ENCODE measurements at places on chromosomes 5 and 9.

DNA sequence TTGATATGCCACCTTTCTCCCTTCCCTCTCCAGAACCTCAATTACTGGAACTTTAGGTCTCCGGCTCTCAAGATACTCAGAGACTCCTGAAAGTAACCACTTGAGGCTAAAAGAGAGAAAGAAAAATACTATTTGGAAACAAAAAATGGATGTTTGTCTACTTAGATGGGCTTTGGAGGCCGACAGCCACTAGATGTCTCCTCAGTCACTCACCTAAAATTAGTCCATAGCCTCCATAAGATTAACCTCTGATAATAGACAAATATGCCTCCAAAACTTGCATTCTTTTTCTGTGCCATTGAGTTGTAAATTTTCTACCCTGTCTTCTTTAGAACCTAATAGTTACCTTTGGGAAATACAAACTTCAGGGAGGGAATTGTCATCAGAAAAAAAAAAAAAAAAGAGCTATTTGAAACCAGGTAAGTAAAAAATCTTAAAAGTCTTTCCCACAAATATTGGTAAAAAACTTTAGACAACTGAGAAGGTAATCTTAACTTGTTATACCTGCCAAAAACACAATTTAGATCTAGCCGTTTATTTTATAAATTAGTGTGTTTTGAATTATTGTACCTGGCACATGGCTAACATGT is 11.2 kb upstream of the PCDH1 start:
- peak; percentile 43 for DNase-seq

GRCh38 chr9:109182940-109183798 is 16.1 kb upstream of the FRRS1L start:
- DNase-seq: peak; percentile 13

- DNase-seq: no peak
These were observed 33.1 kb downstream of the CRB2 start for GRCh38 chr9:123389070-123389469.

GRCh38 chr9:109141375-109141774 is 21.6 kb upstream of the TMEM245 start:
- no peak for DNase-seq

DNA sequence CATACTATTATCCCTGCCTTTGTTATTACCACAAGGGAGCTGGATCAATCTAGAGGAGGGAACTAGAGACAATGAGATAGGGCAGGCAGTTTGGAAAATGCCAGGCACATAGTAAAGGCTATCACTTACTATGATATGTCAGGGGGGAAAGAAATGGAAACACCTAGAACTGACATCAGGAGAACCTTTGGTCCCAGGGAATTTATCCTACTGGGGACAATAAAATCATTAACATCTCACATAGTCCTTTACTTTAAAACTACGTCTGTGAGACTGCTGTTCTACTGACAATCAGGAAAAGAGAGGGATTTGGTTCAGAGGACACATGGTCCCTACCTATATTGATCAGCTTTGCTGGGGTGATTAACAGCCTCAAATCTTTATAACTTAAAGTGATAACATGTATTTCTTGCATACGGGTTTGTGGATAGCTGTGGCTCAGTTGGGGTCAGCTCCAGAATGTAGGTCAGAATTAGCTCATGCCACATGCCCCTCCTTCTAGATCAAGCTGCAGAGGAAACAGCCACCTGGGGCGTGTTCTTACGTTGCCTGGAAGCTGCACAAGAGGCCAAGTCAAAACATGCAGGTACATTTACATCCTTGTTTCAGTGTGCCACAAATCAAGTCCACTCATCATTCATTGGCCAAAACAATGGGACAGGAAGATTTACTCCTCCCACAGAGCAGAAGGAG is 43.9 kb upstream of the ALDOB start:
- no peak for DNase-seq

DNA sequence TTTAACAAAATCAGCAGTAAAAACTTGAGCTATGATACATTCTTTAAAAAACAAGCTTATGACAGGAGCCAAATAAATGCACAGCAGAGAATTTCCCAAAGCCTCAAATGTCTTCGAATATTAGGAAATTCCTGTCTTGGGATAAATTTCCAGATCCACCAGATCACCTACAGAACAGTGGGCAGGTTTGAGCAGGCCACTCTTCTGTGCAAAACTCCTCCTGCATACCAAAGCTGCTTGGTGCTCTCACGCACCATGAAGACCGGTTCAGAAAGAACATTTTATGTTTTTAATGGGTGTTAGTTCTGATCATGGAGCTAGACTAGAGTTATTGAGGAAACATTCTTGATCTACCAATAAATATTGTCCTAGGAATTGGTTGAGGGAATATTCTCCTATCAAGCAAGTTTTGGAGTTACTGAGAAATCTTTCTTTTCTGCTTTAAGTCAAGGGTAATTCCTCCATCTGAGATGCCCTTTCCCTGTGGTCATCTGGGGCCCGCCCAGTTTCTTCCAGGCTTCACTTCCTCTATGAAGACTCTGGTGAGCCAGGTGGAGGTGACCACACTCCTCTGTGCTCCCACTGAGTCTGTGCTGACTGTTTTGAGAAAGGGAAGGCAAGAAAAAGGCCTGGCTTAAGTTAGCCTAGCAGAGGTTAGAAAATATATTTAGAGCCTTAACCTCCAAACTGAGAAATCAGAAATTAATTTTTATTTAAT is 17.9 kb downstream of the TNFSF15 start:
- DNase-seq: no peak

DNA sequence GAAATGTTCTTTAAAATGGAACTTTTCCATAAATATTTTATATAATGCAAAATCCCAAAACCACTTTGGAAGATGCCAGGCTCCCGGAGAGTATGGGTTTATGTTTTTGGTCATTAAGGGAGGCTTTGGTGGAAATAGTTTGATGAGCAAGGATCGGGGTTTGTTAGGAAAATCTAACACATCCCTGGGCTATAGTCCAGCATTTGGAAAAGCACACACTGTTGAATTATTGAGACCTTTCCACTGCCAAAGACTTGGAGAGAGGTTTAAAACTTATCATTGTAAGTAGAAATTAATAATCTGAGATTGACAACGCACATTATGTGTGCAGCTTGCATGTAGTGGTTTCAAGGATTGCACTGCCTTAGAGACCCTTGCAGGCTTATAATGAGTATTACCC is 156.3 kb downstream of the PARP8 start:
- no peak for DNase-seq

DNA sequence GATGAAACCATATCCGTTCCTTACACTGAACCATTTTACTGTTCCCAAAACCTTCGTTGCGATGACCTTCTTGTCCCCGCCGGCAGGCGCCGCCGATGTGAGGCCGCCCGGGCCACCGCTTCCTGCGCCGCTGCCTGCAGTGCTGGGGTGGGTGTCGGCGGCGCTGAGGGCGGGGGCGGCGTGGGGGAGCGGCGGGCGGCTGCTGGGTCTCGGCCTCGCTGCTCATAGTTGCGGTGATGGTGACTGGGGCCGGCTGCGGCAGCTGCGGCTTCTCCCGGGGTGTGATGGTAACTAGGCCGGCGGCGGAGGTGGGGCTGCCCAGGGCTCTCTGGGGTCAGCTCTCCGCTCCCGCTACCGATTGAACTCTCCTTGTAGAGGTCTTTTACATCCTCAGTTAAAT is 14.1 kb upstream of the OR2S2 start:
- DNase-seq: no peak

DNA sequence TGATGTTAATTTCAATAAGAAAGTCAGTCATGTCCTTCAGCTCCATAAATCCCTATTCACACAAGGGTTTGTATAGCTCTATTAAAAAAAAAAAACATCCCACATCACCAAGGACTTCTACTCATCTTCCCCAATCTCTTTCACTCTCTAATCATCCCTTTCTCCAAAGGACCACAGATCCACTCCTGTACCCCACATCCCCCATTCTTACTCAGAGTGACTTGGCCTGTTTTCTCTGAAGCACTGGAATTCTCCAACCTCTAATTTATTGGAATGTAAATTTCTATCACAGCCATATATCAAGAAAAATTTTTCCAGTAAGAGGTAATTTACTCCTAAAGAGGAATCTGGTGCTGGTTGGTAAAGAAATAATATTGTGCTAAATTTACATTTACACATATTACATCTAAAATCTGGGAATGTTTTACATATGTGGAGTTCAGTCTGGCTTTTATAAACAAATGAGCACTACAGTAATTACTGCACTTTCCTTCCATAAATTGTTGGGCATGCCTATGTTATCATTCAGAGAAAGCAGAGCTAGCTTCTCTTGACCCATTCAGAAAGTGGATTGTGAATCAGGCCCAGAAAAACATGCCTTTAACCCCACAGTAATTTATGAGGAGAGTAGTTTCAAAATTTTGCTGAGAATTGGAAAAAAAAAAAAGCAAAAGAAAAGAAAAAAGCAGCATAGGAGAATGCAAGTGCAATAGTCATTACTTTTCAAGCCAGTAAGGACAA is 399.5 kb upstream of the TNC start:
- DNase-seq: no peak

DNA sequence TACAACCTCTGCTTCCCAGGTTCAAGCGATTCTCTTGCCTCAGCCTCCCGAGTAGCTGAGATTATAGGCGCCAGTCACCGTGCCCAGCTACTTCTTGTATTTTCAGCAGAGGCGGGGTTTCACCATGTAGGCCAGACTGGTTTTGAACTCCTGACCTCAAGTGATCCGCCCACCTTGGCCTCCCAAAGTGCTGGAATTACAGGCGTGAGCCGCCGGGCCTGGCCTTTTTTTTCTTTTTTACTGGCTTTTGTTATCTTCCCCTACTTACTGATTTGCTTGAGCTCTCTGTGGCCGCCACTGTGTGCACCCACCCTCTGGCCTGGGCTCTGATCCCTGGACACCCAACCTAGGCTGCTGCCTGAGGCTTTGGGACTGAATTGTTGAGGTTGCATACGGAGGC is 60.3 kb downstream of the ANKRD33B start:
- no peak for DNase-seq

GRCh38 chr5:151130922-151131891 is 26.4 kb downstream of the ANXA6 start:
- no peak for DNase-seq

DNA sequence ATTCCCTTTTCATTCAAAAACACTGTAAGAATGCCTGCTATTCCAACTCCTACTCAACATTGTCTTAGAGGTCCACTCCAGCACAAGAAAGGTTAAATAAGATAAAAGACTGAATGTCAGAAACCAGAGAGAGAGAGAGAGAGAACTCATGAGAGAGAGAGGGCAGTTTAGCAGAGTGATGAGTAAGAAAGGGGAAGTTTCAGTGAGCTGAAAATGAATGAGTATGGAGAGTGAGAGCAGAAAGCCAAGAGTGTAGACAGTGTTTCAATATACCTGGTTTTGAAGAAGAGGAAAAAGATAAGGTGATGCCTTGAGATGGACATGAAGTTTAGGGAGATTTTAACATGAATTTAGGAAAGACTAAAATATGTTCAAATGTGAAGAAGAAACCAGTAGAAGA is 528.0 kb upstream of the SEMA6A start:
- DNase-seq: no peak

DNA sequence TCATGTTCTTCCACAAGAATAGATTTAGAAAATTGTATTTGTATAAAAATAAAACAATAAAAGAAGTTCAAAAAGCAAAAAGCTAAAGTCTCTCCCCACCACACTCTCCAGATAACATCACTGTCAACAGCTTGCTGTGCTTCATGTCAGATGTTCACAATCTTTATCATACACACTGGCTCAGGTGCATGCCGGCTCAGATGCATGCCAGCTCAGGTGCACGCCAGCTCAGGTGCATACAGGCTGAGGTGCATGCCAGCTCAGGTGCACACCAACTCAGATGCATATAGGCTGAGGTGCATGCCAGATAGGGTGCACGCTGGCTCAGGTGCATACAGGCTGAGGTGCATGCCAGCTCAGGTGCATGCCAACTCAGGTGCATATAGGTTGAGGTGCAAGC is 26.5 kb downstream of the SEMA4D start:
- no peak for DNase-seq

GRCh38 chr9:38134611-38135237 is 65.7 kb upstream of the SHB start:
- DNase-seq: no peak

DNA sequence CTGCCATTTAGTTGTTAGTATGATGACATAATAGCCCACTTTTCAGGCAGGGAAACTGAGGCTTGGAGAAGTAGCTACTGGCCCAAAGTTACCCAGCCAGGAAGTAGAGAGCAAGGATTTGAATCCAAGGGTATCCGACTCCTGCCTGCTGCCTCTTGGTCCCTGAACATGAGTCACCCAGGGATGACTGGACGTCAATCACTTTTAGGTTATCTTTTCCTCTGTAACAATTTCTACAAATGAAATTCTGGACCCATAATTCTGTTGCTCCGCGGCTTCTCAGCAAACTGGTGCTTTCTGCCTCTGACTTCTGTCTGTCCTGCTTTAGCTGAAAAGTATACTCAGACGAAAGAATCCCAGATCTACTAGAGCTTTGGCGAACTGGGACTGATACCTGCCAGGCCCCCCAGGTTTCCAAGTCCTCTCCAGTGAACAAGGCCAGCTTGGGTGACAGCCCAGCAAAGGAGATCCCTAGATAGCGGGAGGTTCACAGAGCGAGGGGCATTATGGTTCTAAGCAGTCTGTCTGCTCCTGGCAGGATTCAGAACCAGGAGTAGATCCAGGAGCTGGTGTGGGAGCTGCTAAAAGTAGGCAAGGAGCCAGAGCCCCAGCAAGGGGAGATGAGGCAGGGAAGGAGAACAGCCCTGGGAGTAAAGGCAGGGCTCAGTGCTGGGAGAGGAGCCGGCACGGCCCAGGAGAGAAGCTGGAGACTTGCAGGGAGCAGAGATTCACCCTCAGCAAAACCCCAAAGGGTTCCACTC is 20.6 kb downstream of the OLFML2A start:
- no peak for DNase-seq

DNA sequence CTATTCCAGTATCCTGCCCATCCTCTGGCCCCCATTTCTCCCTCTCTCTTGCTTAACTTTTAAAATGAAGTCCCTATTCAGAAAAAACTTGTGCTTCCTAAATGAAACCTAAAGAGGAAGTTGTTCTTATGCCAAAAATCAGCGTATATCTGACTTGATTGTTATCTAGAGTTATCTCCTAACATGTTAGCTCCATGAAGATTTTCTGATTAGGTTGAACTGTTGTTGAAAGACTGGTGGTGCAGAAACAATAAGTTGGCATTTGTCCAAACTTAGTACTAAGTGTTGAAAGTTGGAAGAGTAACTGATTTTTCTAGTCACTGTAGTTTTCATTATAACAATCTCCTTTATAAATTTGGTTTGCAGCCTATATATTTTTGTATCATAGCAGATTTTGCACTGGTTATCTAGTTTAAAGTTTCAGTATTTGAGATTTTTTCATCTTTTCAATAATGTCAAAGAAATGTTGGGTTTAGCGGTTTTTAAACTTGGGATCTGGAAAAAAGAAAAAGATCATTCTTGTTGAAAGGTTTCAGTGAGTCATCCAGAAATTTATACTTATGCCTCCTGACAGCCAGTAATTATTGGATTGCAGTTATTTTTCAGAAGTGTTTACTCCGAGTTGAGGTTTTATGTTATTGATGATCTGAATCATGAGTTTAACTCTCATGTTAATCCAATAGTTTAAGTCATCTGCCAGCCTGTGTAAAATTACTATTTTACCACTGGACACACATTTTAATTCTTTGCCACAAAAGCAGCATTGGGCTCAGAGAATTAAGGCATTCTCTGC is 60.6 kb downstream of the PAM start:
- DNase-seq: no peak

GRCh38 chr9:113462781-113463286 is 693 bp upstream of the RGS3 start:
- DNase-seq: no peak

- DNase-seq: no peak
These were observed 69.1 kb downstream of the ADAMTS2 start for GRCh38 chr5:179275941-179276837.

GRCh38 chr9:124863371-124863871 is 1.5 kb downstream of the ARPC5L start:
- no peak for DNase-seq

Measured in OCI-LY7 (cell line).